Suppressor macrophage treated with lipopolysaccharide for 1 hour (primary cell): ENCODE measurements at places on chromosomes 2 and 18.
A peak's percentile ranks its signal among the peaks of the same experiment; 100 is the strongest.

- no peak for DNase-seq
These were observed 53.9 kb upstream of the RAB6D start for GRCh38 chr2:131417886-131418285.

GRCh38 chr2:101151859-101152271 is 683 bp upstream of the TBC1D8 start:
- no peak for DNase-seq

- DNase-seq: no peak
These were observed 43.0 kb upstream of the FAHD2A start for GRCh38 chr2:95359501-95359930.

DNA sequence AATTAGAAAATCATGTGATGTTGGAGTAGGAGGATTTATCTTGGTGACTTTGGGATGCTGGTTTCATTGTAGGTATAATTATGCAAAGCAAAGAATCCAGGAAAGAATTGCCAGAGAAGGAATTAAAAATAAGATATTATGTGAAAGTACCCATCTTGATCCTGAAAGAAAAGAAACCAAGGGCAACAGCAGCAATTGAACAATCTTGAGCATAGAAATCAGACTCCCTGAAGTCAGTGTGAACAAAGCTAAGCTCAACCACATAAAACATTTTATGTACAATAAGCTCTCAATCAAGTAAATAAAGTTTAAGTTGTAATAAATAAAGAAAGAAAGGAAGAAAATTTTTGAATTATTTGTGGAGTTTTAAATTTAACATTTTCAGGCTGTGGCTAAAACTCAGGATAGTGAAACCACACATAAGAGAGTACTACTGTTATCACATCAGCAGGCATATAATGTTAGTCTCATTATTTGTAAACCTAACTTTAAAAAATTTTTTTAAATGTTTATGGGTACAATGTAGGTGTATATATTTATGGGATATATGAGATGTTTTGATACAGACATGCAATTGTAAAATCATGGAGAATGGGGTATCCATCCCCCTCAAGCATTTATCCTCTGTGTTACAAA is 32.8 kb upstream of the GPR55 start:
- no peak for DNase-seq

DNA sequence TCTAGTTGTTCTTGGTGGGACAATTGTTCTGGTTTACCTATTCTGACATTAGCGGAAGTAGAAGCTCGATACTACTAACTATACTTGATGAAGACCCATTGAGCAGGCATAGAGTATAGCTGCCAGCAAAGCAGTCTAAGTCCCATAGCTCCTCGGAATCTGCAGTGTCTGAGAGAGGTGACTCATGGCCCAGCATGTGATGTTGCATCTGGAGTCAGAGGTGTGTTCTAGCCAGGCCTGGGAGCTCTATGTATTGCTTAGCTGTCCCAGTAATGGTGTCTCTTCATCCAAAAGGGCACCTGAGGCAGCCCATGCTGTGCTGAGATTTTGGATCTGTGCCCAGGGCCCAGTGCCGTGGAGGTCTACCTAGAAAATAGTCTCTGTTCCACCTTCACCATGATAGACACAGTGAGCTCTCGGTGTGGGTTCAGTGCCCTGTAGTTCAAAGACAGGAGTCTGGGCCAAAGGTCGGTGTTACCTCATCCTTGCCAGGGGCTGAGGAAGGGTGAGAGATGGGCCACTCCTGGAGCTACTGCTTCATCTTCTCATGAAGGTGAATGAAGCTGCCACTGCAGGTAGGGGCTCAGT is 47.3 kb downstream of the MEX3C start:
- DNase-seq: no peak

- DNase-seq: no peak
These were observed 20.3 kb downstream of the TRAPPC12 start for GRCh38 chr2:3399829-3400228.

- no peak for DNase-seq
These were observed 21.9 kb downstream of the NEMP2 start for GRCh38 chr2:190512539-190513095.

DNA sequence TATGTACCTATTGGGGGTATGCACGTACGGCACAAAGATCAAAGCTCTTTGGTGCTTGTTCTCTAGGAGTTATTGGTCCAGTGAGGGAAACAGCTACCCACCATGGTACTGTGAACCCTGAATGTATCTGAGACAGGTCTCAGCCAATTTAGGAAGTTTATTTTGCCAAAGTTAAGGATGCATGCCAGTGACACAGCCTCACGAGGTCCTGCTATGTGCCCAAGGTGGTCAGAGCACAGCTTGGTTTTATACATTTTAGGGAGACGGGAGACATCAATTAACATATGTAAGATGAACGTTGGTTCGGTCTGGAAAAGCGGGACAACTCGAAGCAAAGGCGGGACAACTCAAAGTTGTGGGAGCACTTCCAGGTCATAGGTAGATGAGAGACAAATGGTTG is 75.8 kb downstream of the SOWAHC start:
- no peak for DNase-seq

GRCh38 chr2:68512966-68513365 is 45.6 kb downstream of the APLF start:
- DNase-seq: peak; percentile 65

DNA sequence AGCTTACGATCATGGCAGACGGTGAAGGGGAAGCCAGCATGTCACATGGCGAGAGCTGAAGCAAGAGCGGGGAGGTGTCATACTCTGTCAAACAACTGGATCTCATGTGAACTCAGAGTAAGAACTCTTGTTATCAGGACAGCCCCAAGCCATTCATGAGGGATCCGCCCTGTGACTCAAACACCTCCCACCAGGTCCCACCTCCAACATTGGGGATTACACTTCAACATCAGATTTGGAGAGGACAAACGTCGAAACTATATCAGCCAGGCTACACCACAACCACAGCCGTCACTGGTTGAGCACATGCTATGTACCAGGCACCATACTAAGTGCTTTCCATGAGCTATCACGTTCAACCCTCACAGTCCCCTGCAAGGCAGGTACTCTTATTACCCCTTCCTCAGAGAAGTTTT is 293.8 kb downstream of the PRKCE start:
- no peak for DNase-seq

DNA sequence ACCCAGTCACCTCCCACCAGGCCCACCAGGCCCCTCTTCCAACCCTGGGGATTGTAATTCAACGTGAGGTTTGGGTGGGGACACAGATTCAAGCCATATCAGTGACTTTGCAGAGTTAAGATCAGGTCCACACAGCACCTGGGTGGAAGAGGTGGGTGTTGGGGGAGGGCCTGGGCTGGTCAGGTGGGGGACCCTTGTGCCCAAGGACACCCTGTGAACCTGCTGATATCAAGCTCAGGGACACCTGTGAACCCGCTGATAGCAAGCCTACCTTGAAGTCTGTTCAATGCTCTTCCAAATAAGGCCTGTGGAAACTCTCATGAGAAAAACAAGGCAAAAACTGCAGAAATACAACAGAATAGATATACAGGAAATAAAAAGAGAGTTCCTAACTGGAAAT is 19.9 kb upstream of the TPO start:
- DNase-seq: no peak

GRCh38 chr2:9212661-9213411 is 6.2 kb downstream of the ASAP2 start:
- DNase-seq: no peak

- no peak for DNase-seq
These were observed 11.2 kb upstream of the B3GNT2 start for GRCh38 chr2:62184512-62185230.

GRCh38 chr18:46260016-46260878 is 156.1 kb downstream of the HAUS1 start:
- no peak for DNase-seq

GRCh38 chr2:48452108-48452507 is 77.8 kb upstream of the STON1 start:
- no peak for DNase-seq

DNA sequence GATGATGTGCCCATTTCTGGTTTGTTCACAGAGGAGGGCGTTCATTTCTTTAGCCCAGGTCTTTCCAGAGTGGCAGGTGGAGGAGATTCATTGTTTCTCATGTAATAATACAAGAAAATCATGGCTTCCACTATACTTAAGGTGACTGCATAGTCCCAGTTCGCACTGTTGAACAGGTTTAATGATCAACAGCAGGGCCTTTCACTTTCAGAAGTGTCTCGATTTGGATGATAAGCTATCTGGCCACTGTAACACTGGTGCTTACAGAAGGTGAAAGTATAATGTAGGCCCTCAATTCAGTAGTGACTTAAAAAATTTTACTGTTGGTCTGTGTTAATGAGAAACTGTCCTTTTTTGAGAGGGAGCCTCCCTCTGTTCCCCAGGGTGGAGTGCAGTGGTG is 1.4 kb downstream of the RMC1 start:
- DNase-seq: no peak

DNA sequence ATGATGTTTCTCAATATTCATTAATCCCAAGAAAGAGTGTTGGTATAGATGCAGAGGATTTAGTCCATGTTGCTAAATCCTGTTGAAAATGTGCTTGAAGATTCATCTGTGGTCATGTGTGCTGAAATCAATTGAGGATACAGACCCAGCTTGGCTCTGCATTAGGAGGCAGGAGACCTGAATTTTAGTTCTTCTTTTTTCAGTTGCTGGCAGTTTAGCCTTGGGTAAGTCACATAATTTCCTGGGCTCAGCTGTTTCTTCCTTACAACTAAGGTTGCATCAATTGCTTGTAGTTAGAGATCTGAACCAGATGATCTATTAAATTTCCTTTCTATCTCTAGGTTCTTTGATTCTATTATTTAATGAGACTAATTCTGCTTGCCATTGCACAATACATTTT is 54.4 kb downstream of the SETBP1 start:
- peak; percentile 58 for DNase-seq

DNA sequence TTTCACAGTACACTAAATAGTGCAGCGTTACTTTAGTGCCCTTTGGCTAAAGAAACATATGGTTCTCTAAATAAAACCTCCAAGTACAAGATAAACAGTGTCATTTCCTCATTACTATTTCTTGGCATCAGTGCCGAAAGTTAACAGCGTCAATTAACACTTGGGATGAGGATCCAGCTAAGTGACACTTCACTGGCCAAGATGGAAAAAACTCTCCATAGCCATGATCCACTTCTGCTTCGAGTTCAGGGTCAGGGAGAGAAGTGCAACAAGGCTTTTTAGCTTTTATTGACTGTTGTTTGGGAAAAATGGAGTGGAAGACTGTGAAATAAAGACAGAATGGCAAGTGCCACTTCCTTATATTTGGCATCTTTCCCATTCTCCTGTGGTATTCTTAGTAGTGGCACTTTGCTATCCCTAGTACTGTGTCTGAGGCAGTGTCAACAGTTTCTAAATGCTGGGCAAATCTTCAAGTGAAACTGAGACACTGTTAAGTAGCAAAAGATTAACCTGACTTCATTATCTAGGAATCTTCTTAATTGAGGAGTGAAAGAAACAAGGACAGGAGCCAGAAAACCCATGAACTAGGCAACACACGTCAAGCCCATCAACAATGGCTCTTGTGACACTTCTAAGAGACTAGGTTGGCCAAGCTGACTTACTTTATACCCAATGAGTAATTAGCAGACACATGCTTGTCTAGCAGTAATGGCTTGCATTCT is 222.5 kb upstream of the SESTD1 start:
- DNase-seq: no peak

GRCh38 chr2:24024018-24024417 is 14.1 kb downstream of the MFSD2B start:
- DNase-seq: no peak

- no peak for DNase-seq
These were observed 47.0 kb upstream of the TGIF1 start for GRCh38 chr18:3402982-3403451.
